ENCODE measurements at places on chromosomes 1 and 21.

- DNase-seq: no peak
Observed at GRCh38 chr1:25195835-25196234, 36.5 kb downstream of the SYF2 start.

GRCh38 chr1:181440510-181440909 lies 42.8 kb upstream of the CACNA1E start:
- no peak for DNase-seq

- peak; percentile 45 for DNase-seq
Observed at GRCh38 chr1:110615548-110616130, 9.5 kb upstream of the KCNA2 start.

DNA sequence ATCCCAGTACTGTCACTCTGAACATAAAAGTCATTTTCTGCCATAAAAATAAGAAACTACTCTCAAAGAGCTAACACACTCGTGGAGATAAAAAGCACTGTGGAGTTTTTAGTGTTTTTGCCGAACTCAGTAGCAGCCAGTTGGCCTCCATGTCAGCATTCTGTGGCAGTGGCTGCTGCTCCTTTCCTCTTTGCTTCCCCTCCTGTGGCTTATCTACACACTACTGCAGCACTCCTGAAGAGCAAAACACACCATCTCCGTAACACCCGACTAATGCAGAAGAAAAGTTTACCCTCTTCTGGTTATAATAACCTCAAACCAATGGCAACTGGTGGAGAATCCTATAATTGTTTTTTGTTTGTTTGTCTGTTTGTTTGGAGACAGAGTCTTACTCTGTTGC lies 44.9 kb downstream of the RAB3GAP2 start:
- DNase-seq: no peak

- DNase-seq: no peak
Observed at GRCh38 chr1:56908619-56909221, 54.1 kb downstream of the C8A start.

DNA sequence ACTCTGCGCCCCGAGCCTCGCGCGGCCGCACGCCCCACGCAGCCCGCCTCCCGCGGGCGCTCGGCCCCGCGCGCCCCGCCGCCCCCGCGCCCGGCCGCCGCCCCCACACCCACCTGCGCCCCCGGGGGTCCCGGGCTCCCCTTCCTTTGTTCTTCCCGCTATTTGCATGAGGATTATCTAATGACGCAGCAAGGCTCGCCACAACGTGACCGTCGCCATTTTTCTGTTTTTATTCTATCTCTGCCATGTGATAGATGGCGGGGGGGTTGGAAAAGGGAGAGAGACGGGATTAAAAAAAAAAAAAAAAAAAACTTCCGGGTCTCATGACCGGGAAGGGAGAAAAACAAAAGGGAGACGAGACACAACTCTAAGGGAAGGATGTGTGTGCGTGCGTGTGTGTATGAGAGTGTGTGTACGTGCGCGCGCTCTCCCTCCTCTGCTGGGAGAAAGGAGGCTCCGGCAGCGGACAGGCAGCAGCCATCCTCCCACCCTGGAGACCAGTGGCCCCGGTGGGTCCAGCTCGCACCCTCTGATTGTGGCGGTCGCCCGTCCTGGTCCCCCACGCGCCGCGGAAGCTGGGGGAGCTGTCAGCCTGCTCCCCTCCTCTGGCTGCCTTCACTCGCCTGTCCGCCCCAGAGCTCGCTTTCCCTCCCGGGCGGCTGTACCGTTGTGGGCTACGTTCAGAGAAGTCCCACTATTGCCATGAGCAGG lies 80.4 kb upstream of the AK4 start:
- peak; percentile 74 for DNase-seq

GRCh38 chr1:78721136-78721535 lies 71.5 kb downstream of the IFI44 start:
- no peak for DNase-seq

DNA sequence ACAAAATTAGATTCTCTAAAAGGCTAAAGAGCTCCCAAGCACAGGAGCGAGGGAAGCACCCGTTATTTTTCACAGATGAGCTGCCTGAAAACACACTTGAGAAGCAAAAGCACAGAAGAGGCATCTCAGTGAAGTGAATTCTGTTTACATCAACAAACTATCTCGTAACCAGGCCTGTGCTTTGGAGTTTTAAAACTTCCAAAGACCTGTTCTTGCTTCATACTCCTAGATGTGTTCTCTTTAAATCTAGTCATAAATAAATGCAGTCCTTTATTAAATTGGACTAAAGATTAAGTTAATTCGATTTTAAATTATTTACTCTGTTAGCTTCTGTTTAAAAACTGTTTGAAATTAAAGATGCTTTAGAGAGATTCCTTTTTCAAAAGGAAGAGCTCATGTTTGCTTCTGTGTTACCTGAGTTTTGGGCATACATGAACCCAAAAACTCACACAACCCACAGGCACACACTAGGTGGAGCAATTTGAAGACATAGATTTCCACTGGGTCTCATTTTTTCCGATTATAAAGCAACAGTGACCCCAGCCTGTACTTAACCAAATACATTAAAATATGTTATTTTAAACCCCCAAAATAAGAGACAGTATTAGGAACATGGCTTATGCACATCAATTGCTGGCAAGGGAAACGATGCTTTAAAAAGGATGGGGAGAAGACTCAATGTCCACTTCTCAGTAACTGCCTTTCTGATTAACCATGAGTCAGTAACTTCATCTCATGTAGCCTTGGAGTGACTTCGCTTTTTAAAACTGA lies 648.2 kb downstream of the SMYD3 start:
- no peak for DNase-seq

Measured in liver (tissue), 10 donors.